ENCODE measurements at places on chromosomes 16 and 17. TPM values are rescaled to one million over a fixed set of nuclear protein-coding genes. Genes with fewer than 3 reads are reported as not detected.

- no peak overlapping the region for H3K27ac ChIP-seq
- peaks cover 48% of the 10 kb centered on the region for H3K4me1 ChIP-seq
- no peak overlapping the region for H3K4me3 ChIP-seq
- H3K27me3 ChIP-seq, result peaks cover 60% of the 10 kb centered on the region
These were observed 798 bp downstream of the CLDN9 start for GRCh38 chr16:3013491-3013951.

DNA sequence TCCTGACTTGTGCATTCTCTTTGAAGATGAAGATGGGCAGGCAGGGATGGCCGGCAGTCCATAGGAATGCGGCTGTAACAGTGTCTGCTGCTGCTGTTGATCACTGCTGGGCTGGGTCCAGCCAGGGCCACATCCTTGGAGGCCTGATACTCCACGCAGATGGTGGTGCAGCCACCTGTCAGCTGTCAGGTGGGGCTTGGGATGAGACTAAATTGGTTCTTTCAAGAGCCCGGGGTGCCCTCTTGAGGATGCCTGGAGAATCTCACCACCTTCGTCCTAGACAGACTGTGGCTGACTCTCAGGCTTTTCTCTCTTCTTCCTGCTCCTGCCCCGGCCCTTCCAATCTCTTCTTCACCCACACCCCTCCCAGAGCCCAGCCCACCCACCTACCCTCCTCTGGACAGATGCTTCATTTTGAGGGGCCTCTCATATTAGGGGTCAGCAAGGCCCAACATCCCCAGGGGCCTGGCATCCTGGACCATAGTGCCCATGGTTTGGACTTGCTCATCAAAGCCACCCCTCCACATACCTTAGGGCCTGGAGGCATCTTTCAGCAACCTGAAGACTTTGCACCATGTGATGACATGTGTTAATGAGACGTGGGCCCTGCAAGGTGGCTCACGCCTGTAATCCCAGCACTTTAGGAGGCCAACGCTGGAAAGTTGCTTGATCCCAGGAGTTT, 19.1 kb downstream of the OSBPL7 start:
- H3K27ac ChIP-seq, result no peak overlapping the region
- H3K4me3 ChIP-seq, result no peak overlapping the region
- peak; percentile 70 for DNase-seq
- H3K27me3 ChIP-seq, result no peaks in the 10 kb centered on the region
- H3K4me1 ChIP-seq, result no peaks in the 10 kb centered on the region

GRCh38 chr16:74100395-74101326, 196.0 kb upstream of the PSMD7 start:
- no peak overlapping the region for H3K4me3 ChIP-seq
- H3K27me3 ChIP-seq, result no peaks in the 10 kb centered on the region
- DNase-seq, result peak; percentile 31
- no peaks in the 10 kb centered on the region for H3K36me3 ChIP-seq
- H3K27ac ChIP-seq, result no peak overlapping the region
- no peaks in the 10 kb centered on the region for H3K4me1 ChIP-seq

- H3K27me3 ChIP-seq, result no peaks in the 10 kb centered on the region
- H3K4me3 ChIP-seq, result no peak overlapping the region
- H3K27ac ChIP-seq, result no peak overlapping the region
- peaks cover 5% of the 10 kb centered on the region for H3K4me1 ChIP-seq
- peaks cover 100% of the 10 kb centered on the region for H3K36me3 ChIP-seq
These were observed 6.3 kb downstream of the MYBBP1A start for GRCh38 chr17:4548721-4549531.

- no peaks in the 10 kb centered on the region for H3K4me1 ChIP-seq
- no peak overlapping the region for H3K4me3 ChIP-seq
- DNase-seq, result peak; percentile 22
- H3K27me3 ChIP-seq, result no peaks in the 10 kb centered on the region
These were observed 5.9 kb upstream of the KPNA2 start for GRCh38 chr17:68029512-68030215.

TEX19 gene
- total RNA-seq, result not detected

CDK3 gene
- not detected for total RNA-seq

All from stomach (tissue), 19 donors.